ENCODE measurements at places on chromosomes 6 and 20. TPM values are rescaled to one million over a fixed set of nuclear protein-coding genes. Genes with fewer than 3 reads are reported as not detected.
A peak's percentile ranks its signal among the peaks of the same experiment; 100 is the strongest.

DNA sequence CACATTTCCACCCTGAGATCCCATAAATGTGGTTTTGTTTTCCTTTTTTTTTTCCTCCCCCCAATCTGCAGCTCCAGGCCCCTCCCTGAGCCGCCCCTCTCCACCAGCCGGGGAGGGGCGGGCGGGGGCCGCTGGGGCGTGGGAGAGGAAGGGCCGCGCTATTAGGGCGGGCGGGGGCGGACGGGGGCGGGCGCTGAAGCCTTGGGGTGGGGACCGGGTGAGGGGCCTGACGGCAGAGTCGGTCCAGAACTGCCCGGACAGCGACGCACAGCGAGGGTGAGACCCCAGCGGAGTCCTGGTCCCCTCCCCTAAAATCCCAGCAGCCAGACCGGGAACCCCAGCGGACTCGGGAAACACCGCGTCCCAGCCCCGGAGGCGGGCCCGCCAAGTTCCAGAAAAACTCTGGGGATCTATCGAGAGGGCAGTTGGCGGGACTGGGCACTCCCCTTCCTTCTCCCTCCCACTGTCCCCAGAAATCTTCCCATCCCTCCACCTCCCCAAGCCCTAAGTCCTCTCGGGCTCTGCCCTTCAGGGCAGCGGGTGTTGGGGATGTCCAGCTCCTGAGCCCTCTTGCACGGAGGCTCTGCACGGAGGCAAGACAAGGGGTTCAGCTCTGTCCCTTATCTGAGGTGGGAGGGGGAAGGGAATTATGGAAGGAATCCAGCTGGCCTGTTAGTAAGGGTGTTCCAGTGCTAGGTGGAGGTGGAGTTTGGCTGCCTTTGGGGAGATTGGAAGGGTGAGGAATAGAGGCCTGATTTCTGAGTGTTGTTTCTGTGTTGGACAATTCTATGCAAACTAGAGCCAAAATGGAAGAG is at the start of gene PRICKLE4:
TSS of gene PRICKLE4 (plus strand) at position 232 of the 815 bp plus-strand sequence. CDS start 2,692 bp downstream, outside the sequence.
- DNase-seq: peak; percentile 81

- no peak for DNase-seq
These were observed 166.7 kb downstream of the PRKN start for GRCh38 chr6:162560891-162561290.

GRCh38 chr20:3901706-3902440 is 12.7 kb downstream of the PANK2 start:
- DNase-seq: no peak

- DNase-seq: peak; percentile 28
These were observed 50.2 kb downstream of the HDAC2 start for GRCh38 chr6:113920663-113921267.

DNA sequence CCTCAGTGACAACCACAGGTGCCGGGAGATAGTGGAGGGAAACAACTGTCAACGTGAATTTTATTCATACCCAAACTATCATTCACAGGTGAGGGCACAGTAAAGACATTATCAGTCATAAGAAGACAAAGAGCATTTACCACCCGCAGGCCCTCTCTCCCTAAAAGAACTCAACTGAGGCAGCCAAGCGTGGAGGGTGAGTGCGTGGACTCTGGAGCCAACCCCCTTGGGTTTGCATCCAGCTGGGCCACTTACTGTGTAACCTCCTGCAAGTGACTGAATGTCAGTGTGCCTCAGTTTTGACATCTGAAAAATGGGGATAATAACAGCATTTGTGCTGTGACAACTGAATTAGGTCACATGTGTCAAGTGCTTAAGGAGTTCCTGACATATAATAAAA is 70.6 kb upstream of the KCNK16 start:
- no peak for DNase-seq

DNA sequence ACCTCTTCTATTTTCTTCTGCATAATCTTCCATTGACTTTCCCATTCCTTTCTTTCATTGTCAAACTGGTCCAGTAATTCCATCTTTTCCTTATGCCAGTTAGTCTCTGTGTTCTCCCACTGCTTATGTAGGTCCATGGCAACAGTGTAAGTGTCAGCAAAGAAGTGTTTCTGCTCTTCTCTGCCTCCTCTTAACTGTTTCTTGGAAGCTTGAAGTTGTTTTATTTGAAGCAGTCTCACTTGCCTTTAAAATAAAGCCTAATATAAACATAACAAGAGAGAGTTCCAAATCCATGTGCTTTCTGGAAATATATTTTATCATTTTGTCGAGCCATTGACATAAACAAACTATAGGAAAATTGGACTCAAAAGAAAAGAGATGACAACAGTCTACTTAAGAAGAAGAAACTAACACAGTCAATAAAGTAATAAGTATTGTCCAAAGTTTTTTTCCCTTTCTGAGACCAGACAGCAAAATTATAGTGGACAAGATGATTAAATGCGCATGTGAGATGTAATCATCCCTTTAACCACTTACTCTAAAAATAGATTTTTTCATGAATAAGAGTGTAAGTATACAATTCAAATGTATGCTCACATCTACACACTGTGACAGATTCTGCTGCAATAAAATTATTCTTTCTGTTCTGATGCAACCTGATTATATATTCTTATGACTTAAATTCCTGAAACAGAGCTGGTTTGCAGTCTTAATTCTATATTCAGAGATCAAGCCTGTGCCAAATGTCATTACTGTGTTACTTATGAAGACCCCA is 5.2 kb downstream of the KIAA0408 start:
- no peak for DNase-seq

GRCh38 chr20:54203281-54203680 is 4.6 kb upstream of the PFDN4 start:
- DNase-seq: no peak

GRCh38 chr20:16490696-16491095 is 82.6 kb downstream of the KIF16B start:
- no peak for DNase-seq

DNA sequence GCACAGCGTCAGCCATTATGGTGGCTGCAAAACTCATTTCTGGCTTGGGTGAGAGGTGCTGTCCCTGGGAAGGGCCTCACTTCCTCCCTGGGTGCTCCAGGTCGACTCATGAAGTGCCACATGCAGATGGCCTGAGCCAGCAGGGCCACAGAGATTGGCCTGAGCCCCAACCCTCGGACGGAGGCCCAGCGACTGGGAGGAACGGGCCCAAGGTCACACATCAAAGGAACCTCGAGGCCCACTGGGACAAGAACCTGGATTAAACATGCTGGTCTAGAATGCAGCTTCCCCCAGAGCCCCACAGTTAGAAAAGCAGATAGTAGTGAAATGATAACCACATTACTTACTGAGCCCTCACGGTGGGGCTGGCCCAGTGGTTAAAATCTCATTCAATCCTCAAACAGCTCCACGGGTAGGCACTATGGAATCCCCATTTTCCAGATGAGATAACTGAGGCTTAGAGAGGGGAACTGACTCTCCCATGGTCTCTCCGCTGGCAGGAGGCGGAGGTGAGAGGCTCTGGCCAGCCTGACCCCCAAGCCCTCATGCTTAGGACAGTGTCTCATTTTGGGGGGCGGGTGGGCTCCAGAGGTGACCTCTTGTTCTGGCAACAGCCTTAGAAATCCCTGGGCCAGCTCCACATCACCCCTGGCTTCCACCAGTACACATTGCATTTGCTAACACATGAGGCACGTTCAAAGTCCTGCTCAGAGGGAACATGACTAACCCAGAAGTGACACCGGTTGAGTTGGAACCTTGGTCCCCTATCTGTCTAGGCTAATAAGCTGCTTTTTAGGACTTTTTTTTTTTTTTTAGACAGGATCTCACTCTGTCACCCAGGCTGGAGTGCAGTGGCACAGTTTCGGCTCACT is 53.0 kb downstream of the SRC start:
- DNase-seq: no peak

DNA sequence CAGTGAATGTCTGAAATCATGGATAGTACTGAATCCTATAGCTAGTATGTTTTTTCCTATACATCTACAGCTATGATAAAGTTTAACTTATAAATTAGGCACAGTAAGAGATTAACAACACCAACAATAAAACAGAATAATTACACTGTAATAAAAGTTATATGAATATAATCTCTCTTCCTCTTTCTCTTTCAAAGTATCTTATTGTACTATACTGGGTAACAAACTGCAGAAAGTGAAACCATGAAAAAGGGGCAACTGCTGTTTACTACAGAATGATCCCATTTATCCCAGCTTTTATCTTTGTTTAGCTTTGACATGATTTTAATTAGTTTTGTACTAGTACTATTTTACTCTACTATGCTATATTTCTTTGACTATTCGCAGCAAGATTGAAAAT is 25.8 kb downstream of the ESF1 start:
- DNase-seq: no peak

DNA sequence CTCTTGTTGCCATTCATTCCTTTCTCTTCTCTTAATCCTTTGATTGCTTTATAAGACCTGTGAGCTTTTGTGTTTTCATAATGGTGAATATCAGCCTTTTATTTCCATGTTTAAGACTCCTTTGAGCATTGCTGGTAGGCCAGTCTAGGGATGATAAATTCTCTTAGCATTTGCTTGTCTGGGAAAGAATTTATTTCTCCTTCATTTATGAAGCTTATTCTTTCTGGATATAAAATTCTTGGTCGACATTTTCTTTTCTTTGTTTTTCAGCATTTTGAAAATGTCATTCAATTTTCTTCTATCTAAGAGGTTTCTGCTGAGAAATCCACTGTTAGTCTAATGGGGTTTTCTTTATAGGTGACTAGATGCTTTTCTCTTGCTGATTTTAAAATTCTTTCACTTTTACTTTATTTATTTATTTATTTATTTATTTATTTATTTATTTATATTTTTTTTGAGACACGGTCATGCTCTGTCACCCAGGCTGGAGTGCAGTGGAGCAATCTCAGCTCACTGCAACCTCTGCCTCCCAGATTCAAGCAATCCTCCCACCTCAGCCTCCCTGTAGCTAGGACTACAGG is 15.0 kb downstream of the ARFGEF3 start:
- DNase-seq: no peak

Gene PRPH2
- 0.26 TPM for polyA plus RNA-seq

Gene SLC25A27
- 0.69 TPM for polyA plus RNA-seq

Gene EPPIN
- not detected for polyA plus RNA-seq

Gene RAB44
- not detected for polyA plus RNA-seq

Gene RPP40
- 35.7 TPM for polyA plus RNA-seq

Gene ANKRD66
- not detected for polyA plus RNA-seq

All from K562 (cell line).